ENCODE measurements at places on chromosomes 4 and X.

DNA sequence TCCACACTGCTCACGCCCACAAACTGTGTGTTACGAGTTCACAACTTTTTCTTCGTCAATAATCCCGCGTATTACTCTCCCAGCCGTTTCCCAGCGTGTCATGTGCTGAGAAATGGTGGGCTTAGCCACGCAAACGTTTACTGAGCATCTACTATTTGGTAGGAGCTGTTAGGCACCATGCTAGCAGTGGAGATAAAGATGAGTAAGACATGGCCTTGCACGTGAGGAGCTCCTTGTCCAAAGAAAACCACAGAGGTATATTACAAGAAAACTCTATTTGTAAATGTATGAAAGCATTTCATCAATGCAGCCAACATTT is 821 bp upstream of the TMEM128 start:
- DNase-seq: no peak

GRCh38 chr4:177400030-177400429 is 42.2 kb downstream of the AGA start:
- DNase-seq: no peak

GRCh38 chr4:84937381-84937977 is 29.0 kb downstream of the WDFY3 start:
- no peak for DNase-seq

- no peak for DNase-seq
Observed at GRCh38 chrX:77442728-77443127, 4.5 kb upstream of the FGF16 start.

DNA sequence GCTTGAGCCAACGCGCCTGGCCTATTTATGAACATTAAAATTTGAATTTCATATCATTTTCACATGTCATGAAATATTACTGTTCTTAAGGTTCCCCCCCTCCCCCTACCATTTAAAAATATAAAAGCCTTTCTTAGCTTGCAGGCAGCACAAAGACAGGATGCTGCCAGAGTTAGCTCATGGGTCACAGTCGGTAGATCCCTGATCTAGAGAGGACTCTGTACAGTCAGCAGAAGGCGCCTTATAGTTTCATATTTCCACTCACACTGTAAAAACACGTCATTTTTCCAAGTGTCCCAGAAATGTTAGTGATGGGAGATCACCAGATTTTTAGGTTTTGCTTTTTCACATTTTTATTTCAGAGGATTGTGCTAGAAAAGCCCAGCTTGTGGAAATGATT is 12.2 kb downstream of the NOCT start:
- no peak for DNase-seq

DNA sequence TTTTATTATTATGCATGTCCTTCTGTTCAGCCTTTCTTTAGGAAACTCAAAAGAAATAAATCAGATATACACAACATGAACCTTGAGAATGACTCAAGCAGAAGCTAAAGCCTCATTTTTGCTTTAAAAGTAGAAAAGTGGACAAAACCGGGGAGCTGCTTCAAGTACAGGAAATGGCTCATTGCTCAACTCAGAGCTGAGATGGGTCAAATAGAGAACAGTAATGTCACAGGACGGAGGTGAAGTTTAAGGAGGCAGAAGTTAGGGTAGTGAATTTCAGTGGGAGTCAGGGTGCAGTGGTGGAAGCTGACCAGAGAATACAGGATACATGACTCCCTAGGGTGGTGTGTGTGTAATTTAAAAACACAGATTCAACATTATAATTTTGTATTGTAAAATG is 22.2 kb downstream of the PHKA2 start:
- DNase-seq: no peak

DNA sequence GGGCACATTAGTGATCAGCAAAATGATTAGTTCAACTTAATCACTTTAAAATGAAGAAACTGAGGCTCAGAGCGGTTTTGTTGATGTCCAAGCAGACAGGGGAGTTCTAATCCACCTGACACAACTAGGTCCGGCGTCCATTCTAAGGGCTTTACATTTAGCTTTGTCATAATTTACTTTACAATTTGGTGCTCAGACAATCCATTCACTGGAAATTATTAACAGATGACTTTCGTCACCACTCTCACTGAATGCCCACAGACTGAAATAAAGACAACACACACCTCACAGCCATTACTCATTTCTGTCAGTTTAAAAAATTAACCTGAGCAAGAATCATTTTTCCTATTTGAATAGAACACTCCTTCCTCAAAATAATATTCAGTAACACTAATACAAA is 10.8 kb downstream of the NR3C2 start:
- DNase-seq: no peak

GRCh38 chrX:121754301-121754700 is 706.9 kb downstream of the GLUD2 start:
- no peak for DNase-seq

- no peak for DNase-seq
Observed at GRCh38 chr4:147863111-147863747, 131.3 kb downstream of the ARHGAP10 start.

GRCh38 chrX:38106991-38107655 is 100.8 kb downstream of the SYTL5 start:
- DNase-seq: no peak

- DNase-seq: no peak
Observed at GRCh38 chr4:153198719-153199118, 5.5 kb upstream of the TRIM2 start.

DNA sequence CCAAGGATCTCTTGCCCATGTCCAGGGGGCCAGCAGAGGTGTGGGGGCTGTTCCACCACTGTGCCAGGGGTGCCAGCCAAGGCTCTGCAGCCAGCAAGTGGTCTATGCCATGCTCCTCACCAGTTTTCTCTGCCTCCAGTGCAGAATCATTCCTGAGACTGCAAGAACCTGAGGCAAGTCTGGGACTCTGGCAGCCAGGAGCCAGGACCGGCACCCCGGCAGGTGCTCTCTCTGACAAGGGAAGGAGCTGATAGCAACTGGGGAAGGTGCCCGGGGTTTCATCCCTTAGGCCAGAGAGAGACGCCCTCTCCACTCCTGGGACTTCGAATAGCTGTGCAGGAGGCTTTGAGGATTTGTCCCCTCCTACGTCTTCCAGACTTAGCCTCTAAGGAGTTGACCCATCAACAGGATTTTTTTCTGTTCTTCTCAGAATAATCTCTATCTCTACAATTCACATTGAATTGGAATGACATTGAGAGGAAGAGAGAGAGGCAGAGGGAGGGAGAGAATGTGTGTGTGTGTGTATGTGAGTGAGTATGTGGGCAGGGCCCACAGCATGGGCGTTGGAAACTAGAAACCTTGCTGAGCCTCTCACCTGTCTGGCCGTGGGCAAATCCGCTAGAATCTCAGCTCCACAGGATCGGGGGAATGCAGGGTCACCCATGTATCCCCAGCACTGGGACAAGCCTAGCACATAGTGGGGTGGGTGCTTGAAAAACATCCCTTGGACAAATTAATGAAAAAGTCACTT is 74.5 kb upstream of the AFAP1 start:
- DNase-seq: no peak

DNA sequence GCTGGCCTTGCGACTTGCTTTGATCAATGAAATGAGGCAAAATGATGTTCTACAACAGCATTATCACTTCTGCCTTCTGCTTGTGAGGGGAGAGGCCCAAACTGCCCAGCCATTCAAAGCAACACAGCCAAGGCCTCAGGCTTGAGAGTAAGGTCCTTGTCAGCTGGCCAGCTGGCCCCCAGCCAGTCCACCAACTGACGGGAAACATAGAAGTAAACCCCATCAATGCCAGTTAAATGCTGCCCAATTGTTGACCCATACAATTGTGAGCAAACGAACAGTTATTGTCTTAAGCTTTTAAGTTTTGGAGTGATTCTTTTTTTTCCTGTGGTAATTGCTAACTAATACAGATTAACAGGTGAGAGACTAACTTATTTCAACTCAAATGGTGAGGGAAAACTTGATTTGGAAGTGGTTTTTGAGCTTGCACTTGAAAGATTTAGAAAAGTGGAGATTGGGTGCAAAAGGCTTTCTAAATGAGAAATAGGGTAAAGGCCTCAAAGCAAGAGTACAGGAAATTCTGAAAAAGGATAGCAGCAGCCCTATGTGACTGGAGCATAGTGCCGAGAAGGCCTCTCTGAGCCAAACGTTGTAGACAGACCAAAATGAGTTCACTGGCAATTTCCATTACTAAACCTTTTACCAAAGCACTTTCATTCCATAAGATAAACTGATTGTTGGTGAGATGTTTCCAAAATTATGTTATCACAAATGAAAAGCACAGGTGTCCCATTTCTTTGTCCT is 66.9 kb downstream of the ARHGEF38 start:
- no peak for DNase-seq

DNA sequence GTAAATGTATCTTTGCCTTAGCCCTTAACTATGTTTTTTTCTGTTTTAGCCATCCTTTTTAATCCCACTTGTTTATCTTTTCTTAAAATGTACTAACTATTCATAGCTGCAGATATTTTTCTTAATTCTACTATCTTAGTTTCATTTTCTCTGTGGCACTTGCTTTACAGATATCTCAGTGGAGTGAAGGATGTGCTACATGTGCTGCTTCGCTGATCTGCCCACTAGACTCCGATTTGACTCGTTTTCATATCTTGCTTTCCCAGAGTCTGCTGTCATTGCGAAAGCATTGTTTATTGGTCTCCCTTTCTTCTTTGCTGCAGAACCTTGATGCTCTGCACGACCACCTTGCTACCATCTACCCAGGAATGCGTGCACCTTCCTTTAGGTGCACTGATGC is 30.6 kb downstream of the GUCY1B1 start:
- DNase-seq: no peak

DNA sequence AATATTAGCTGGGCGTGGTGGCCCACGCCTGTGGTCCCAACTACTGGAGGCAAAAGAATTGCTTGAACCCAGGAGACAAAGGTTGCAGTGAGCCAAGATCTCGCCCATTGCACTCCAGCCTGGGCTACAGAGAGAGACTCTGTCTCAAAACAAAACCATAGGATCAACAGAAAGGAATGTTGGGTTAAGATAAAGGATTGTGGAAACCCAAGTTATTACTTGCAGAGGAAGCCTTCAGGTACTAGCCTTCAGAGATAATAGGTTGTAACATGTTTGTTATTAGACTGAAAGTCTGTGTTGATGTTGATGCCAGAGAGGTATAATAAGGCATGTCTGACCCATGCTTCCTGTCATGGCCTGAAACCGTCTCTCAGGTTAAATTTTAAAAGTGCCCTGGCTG is 16.9 kb downstream of the SSX5 start:
- DNase-seq: no peak

GRCh38 chrX:10636337-10636736 is 16.0 kb upstream of the MID1 start:
- DNase-seq: no peak

DNA sequence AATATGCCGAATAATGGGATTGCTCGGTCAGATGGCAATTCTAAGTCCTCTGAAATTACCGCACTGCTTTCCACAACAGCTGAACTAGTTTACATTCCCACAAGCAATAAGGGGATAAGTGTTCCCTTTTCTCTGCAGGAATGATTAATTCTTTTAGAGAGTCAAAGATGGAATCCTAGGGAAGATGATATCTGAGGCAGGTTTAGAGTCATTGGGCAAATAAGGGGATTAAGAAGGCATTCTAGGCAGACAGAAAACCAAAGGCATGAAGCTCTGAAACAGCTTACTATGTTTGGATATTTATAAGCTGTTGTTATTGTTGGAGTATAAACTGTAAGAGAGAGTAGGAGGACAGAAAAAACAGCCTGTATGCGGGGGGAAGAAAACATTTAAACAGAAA is 85.7 kb downstream of the TET2 start:
- no peak for DNase-seq

GRCh38 chr4:22667332-22667940 is 25.3 kb upstream of the GBA3 start:
- no peak for DNase-seq

GRCh38 chr4:2537011-2537830 is 774 bp downstream of the FAM193A start:
- peak; percentile 58 for DNase-seq

- DNase-seq: no peak
Observed at GRCh38 chr4:183867247-183867646, 37.9 kb upstream of the STOX2 start.

DNA sequence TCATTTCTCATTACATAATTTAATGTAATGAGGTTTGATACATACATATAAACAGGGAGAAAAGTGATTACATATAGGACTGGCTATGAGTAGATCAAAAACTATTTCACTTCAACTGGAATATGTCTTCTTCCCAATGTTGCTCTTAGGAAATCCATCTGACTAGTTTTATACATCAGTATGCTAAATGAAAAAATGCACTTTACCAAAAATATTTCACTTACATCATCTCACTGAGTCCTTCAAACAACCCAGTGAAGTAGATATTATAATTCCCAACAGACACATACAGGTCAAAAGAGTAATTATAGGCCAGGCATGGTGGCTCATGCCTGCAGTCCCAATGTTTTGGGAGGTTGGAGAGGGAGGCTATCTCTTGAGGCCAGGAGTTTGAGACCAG is 215.9 kb downstream of the MID1 start:
- no peak for DNase-seq

DNA sequence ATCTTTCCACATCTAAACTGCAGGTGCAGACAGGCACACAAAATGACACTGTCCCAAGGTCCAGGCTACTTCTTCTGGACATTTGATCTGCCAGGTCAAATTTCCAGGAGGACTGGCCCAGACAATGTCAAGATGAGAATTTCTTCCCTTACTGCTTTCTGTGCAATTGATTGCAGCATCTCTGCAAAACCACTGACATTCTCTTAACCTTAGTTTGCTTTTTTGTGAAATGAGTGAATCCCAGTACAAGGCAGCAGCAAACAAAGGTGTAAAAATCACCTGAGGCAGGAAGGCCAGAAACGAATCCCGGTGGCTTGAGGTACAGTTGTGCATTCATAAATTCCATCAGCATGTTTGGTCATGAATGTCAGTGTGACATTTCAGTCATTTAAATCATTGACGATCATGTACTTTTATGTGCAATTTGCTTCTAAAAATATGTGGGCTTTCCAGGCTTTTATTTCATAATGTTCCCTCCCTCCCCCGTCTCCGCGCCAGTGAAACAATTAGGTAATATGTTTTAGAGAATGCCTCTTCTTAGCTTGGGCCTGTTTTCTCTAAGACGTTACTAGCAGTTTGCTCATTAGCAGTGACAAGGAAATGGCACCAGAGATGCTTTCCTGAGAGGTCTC is 39.1 kb downstream of the NHS start:
- no peak for DNase-seq

GRCh38 chrX:42140320-42140719 is 217.0 kb upstream of the CASK start:
- DNase-seq: no peak

DNA sequence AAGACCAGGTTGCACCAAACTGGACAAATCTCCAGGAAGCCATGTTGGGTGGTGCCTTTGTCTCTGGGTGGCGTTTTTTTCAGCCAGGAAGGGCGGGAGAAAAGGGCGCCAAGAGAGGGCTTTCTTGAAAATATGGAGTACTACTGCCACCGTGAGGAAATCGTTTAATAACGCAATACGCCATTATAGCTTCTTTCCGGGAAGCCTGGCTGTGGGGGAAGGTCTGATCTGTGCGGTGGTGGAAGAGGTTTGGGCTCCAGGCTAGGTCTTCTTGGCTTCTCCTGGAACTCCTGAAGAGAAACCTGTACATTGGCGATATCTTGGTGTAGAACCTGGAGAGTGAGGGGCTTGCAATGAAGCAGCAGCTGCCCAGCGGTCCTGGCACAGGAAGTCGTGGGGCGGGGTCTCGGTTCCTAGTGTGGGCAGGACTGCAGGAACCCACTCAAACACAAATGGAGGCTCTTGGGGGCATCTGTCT is 202.7 kb downstream of the OR13H1 start:
- peak; percentile 90 for DNase-seq

Measured in CD4-positive, CD25-positive, alpha-beta regulatory T cell (primary cell).